ENCODE measurements at places on chromosomes 2 and 18. TPM values are rescaled to one million over a fixed set of nuclear protein-coding genes. Genes with fewer than 3 reads are reported as not detected.

DNA sequence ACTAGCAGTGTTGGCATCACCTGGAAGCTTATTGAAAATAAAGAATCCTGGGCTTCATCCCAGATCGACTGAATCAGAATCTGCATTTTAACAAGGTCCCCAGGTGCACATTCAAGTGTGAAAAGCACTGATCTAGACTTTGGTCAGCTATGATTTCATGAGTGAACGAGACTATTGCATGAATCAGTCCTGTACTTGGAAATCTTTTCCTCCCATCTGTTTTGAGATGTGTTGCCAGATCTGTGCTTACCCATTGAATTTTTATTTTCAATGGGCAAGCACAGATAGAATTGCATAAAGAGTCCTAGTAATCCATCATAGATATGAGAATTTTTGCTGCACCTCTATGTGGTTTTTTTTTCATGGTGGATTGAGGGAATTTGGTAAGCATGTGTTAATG lies 64.0 kb downstream of the PMS1 start:
- peak; percentile 22 for DNase-seq

GRCh38 chr18:79479761-79480161 lies 84.0 kb downstream of the NFATC1 start:
- no peak for DNase-seq

DNA sequence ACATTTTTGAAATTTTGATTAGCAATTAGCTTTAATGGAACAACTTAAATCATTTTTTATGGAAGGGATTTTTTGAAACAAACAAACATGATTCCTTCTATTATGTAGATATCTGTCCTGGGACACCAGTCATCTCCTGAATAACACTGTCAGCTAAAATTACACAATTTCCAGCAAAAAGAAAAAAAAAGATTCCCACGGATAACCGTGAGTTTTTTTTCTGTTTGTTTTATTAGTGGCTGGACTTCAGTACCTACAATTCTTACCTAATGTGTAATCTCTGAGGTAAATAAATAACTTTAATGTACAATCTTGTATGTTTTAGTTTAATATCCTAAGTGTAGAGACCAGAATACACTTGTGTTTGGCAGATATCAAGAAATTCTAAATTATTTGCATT lies 126.6 kb upstream of the KYNU start:
- no peak for DNase-seq

GRCh38 chr18:54359233-54359632 lies 1.5 kb downstream of the C18orf54 start:
- peak; percentile 5 for DNase-seq

DNA sequence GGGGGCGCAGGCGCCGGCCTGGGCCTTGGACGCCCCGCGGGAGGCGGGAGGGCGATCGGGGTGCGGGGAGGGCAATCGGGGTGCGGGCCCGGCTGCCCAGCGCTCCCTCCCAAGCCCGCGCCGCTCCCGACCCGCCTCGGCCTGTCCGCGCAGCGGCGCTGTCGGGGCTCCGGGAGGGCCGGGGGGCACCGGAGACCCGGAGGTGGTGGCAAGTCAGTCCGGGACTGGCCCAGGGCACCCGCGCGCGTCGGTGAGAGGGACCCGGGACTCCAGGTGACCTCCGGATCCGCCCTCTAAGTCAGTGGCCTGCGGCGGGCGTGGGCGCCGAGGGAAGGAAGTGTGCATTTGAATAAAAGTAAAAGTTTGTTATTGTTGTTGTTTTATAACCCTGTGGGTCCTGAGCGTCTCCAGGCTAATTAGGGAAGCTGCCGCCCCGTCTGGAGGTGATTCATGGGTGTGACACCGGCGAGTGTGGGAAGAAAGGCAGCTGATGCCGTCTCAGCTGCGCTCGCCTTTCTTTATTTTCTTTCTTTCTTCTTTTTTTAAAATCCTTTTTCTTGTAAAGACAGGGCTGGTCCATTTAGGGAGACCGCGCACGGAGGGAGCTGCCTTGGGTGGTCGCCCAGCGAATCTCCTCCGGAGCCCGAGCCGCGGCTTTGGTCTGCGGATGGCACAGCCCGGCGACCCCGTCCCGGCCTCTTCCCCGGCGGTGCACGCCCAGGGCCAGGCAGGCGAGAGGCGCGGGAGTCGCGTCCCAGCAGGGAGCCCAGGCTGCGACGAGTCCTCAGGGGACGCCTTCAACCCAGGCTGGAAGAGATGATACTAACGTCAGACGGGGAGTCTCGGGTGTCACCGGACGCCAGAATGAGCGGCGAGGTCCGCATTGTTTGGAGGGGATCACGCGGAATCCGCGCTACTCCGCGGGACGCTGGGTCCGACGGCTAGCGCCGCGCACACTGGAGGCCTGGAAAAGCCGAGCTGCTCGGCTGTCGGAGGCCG lies 627 bp upstream of the CRACDL start:
- DNase-seq: peak; percentile 69

GRCh38 chr2:176664478-176664877 lies 395.2 kb downstream of the MTX2 start:
- no peak for DNase-seq

DNA sequence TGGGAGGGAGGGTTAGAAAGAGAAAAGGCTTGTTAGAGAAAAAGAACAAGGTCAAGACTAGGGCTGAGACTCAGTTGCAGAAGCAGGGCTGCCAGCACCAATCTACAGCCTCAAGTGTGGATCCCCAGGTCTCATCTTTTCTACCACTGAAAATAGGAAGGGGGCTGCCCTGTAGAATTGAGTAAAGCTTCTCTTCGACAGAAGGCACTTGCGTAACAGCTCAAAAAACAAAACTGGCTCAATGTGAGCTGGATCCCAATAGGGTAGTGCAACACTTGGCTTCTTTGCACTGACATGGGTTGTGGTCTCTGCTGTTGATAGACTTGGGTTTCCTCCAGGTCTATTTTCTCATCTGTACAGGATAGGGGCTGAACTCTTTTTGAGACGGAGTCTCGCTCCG lies 1.8 kb upstream of the MPV17 start:
- no peak for DNase-seq

DNA sequence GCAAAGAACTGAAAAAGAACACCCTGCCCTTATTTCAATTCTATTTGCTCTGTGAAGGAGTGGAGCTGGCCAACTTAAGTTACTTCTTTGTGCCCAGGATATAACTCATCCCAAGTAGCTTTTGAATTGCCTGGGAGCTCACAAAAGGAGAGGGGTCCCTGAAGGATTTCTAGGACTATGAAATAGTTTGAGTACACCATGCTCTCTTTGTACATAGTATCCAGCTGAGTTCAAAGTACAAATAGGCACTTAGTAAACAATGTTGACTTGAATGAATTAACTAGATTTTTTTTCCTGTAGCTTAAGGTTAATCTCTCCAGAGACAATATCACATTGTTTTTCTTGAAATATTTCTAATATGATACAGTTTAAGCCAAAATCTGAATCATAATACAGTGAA lies 47.7 kb downstream of the ZC3H15 start:
- DNase-seq: no peak

- peak; percentile 81 for DNase-seq
Measured at GRCh38 chr2:74439803-74440377, 1.8 kb downstream of the RTKN start.

CROCC2 gene
- polyA plus RNA-seq: not detected

CFAP65 gene
- not detected for polyA plus RNA-seq

ACADL gene
- not detected for polyA plus RNA-seq

Measured in GM23248 (cell line).